Vagina (tissue), 2 donors: ENCODE measurements at places on chromosomes 1 and 21.

DNA sequence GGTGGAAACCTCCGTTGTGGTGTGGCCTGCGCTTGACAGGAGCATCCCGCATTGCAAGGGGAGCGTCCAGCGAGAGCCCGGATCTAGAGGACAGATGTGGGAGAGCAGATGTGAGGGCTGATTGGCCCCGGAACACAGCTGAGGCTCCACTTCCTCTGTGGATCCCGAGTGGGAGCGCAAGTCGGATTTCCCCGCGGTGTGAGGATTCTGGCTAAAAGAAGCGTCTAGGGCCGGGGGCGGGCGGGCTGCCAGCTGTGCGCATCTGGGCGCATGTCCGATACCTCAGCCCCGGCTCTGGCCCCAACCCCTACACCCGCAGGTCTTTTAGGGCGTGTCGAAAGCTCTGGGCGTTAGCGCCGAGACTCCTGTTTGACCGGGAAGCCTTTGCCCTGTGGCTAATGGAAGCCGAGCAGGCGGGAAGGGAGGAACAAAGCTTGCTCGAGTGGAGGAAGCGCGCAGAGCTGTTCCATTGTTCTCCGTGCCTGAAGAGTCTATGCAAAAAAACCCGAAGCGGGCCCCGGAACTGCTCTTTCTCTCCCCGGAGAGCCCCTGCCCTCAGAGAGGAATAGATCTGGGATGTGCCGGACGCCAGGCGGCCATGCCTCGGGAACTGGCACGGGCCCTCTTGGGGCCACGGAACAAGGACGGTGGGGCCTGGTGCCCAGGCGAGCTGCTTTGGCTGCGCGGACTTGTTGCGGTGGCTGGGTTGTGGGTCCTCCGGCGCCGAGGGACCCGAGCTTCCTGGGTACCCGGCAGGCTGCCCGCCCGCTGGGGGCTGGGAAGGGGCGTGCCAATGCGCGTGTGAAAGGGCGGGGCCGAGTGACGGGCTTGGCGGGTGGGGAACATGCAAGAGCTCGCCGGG is 111.1 kb downstream of the NAV1 start:
- no peak for DNase-seq

- no peak for DNase-seq
Observed at GRCh38 chr1:208047975-208048374, 137.1 kb upstream of the CD34 start.

DNA sequence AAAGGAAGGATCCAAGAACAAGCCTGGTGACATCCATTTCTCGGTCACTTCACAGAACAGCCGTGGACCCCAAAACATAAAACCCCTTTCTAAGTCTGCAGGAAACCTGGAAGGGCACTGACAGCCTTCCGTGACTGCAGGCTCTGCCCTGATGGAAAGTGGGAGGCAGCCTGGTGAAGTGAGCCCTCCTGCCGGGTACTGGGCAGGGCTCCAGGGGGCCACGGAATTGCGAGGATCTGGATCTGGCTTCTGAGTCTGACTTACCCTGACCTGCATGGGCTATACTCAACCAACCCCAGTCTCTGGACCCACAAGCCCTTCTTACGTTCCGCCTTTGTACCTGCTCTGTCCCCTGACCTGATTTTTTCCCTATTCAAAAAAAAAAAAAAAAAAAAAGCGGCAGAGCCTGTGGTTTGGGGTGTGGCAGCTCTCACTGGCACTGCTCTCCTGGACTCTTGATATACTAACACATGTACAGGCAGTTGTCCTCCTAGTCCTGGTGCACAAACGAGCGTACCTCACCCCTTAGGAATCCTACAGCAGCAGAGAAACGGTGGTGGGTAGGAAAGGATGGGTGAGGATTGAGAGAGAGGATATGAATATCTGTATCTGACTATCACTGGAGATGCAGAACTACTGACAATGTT is 82.9 kb downstream of the BEND5 start:
- DNase-seq, result no peak

- DNase-seq, result no peak
Observed at GRCh38 chr1:233463333-233463732, 135.8 kb downstream of the MAP3K21 start.

DNA sequence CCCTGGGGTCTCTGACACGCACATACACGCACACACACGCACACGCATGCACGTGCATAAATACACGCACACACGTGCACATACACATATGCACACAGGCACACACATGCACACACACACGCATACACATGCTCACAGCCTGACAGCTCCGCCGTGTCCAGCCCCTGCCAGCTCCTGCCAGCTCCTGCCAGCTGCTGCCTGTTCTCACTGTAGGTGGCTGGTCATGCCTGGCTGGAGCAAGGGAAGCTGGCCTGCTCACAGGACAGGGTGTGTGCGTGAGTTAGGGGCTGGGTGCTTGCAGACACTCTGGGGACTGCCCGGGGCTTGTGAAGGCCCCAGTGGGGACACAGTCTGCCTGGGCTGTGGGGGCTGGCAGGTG is 4.9 kb downstream of the PLCH2 start:
- no peak for DNase-seq

DNA sequence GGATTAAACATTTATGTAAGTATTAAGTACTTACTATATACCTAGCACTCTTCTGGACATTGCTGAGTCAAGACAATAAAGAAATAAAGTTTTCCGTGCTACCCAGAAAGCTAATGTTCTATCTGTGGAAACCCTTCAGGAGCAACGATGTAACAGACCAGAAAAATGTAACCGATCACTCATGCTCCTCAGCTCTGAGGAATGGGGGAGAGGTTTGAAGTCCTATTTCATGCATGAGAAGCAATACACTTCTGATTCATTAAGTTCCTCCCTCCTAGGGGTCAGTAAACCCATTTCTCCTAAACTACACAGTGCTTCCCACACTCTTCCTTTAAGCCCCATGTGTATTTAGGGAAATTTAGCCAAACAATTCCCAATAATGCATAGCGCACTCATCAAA is 25.6 kb upstream of the KAZN start:
- DNase-seq, result no peak

DNA sequence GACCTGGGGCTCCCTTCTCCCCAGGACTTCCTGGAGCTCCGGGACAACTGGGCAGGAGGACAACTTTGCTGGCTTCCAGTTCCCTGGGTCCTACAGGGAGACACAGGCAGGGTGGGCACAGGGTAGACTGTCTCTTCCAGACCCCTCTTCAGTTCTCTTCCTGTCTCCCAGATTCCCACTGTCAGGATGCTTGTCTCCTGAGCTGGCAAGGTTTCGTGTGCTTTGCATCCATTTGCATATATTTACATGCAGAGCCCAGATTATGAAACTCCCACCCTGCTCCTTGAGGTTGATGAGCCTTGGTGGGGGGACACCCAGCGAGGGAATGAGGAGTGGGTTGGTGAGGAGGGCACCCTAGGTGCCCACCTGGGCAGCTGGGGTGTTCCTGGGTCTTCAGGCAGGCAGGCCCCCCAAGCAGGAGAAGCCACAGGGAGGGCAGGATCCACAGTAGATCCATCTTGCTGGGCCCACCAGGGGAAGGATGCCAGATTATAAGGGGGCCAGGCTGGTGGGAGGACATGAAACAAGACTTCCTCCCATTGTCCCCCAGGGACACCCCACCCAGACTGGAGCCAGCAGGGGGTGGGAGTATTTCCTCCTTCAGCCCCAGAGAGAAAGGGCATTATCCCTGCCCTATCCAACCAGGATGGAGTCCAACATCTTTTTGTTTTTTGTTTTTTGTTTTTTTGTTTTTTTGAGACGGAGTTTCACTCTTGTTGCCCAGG is at the start of gene FCN3:
Gene FCN3, minus strand, starts transcription at position 463 of the 725 bp plus-strand sequence. Its CDS starts 6 bp downstream, at position 457.
- DNase-seq, result no peak

DNA sequence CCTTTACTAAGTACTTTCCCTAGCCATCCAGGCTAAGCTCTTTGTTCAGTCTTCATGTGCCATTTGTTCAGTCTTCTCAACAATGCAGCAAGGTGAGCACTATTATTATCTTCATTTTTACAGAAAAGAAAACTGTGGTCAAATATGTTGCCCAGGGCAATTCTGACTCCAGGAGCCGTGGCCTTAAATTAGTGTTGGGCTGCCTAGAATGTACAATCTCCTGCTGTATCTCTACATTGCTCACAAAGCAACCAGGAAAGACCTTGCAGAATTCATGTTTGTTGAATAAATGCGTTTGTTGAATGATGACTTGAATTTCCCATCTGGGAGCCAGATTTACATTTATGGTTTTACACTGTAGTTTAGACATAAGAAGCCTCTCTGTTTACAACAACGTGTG is 14.2 kb downstream of the CD101 start:
- DNase-seq, result no peak

GRCh38 chr1:203658274-203658673 is 31.6 kb downstream of the ATP2B4 start:
- DNase-seq, result no peak

- DNase-seq, result no peak
Observed at GRCh38 chr1:68301471-68302001, 69.2 kb upstream of the WLS start.

DNA sequence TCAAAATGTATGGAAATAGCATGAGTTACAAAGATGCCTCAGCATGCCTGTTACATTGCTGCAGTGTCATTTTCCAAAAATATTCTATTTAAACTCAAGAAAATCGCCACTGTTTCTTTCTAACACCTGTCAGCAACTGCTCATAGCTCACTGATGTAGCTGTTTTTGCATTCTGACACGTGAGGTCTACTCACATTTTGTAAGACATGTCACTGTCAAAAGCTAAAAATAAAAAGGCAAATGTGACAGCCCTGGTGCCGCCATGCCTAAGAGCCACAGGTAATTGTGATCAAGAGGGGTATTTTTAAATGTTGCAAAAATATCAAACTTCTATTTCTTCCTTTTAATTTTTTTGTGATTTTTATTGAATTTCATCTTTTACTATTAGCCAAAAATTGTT is 556.2 kb upstream of the TMPRSS15 start:
- no peak for DNase-seq

DNA sequence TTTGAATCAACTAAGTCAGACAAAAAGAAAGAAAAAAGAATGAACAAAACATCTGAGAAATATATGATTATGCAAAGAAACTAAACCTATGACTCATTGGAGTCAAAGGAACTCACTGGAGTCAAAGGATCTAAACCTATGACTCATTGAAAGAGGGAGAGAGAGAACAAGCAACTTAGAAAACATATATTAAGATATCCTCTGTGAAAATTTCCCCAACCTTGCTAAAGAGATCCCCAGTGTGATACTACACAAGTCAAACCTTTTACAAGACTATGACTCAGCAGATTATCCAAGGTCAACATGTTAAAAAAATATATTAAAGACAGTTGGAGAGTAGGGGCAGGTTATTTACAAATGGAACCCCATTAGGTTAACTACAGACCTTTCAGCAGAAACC is 1538.3 kb downstream of the NCAM2 start:
- no peak for DNase-seq

DNA sequence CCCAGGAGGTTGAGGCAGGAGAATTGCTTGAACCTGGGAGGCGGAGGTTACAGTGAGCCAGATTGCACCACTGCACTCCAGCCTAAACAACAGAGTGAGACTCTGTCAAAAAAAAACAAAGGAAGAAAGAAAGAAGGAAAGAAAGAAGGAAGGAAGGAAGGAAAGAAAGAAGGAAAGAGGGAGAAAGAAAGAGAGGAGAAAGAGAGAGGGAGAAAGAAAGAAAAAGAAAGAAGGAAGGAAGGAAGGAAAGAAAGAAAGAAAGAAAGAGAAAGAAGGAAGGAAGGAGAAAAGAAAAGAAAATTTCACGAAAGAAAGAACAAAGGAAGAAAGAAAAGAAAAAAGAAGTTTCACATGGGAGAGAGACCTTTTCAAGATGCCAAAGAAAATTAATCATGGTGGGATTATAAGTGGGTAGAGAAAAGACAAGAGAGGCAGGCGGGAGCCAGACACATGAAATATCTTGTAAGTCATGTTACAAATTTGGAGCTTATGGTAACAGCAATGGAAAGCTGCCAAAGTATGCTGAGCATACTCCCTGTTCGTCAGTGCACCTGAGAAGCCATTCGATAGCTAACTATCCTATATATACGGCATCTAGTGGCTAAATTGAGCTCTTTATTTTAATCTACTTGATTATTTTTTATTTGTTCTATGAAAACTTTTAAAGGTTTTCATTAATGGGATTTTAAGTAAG is 41.3 kb upstream of the TNFSF4 start:
- DNase-seq, result no peak

- no peak for DNase-seq
Observed at GRCh38 chr1:64748706-64749105, 3.8 kb downstream of the RAVER2 start.

GRCh38 chr1:8378178-8378577 is 60.3 kb downstream of the SLC45A1 start:
- no peak for DNase-seq

DNA sequence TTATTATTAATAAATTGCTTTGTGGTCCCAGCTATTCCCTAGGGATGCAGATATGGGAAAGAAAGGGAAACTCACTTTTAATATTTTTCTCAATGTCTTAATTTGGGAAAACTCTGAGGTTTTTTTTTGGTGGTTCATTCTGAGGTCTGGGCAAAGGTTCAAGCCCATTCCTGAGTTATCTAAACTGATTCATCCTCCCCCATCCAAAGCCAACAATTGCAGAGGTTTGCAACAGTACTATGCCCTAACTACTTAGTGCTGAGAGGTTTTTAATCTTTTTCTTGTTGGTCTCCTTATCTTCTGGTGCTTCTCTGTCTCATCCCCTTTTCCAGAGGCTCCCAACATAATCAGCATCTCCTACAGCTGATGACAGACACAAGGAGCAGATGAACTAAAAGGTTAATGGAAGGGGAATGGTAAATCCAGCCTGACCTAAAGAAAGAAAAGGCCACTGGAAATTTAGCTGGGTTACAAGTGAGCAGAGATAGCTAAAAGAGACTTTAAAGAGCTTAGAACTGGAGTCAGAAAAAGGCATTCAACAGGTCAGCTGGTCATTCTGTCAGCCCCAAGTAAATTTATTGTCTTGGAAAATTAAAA is 390.4 kb downstream of the TGFB2 start:
- no peak for DNase-seq

GRCh38 chr1:206566999-206567398 is 45.3 kb downstream of the EIF2D start:
- no peak for DNase-seq

DNA sequence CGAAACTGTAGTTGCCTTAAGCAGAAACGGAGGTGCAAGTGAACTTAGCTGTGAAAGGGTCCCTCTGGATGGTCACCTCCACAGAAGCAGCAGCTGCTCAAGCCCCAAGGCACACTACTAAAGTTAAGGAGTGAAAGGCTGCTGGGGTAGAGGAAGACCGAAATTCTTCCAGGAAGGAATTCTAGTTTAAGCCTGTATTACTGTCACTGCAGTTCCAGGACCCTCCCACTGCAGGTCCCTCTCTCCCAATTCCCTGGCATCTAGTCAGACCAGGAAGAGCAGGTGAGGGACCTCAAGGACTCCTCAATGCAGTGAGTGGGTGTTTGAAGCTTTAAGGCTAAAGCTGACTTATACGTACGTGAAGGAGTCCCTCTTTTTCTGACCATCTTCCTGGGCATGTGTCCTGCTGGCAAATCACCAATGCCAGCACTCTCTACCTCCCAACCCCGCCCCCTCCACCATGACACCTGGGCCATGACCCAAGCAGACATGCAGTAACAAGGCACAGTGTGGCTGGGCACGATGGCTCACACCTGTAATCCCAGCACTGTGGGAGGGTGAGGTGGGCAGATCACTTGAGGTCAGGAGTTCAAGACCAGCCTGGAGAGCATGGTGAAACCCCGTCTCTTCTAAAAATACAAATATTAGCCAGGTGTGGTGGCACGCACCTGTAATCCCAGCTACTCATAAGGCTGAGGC is 57.2 kb downstream of the TGFBR3 start:
- no peak for DNase-seq

- DNase-seq, result no peak
Observed at GRCh38 chr1:114135786-114136185, 17.9 kb downstream of the SYT6 start.

- DNase-seq, result no peak
Observed at GRCh38 chr1:211547710-211548109, 31.3 kb downstream of the SLC30A1 start.

- no peak for DNase-seq
Observed at GRCh38 chr1:21491488-21492355, 17.5 kb upstream of the ALPL start.

- no peak for DNase-seq
Observed at GRCh38 chr1:198657550-198658064, 18.8 kb downstream of the PTPRC start.
